ENCODE measurements at places on chromosomes 11 and 22. TPM values are rescaled to one million over a fixed set of nuclear protein-coding genes. Genes with fewer than 3 reads are reported as not detected.

BACE1 gene
- 12.0 TPM for total RNA-seq

RGL4 gene
- total RNA-seq, result 3.1 TPM

OR51I1 gene
- 6.3 TPM for total RNA-seq

OR10A2 gene
- total RNA-seq, result 1.9 TPM

PGA5 gene
- total RNA-seq, result 8.9 TPM

CCDC116 gene
- total RNA-seq, result not detected

GRAP2 gene
- total RNA-seq, result 4.3 TPM

PHETA2 gene
- total RNA-seq, result 15.4 TPM

FAM76B gene
- 65.5 TPM for total RNA-seq

SUSD2 gene
- total RNA-seq, result 12.3 TPM

ZNF214 gene
- 6.0 TPM for total RNA-seq

KIRREL3 gene
- total RNA-seq, result 0.72 TPM

GRCh38 chr11:128607819-128608218 is 20.5 kb upstream of the ETS1 start:
- no peak for DNase-seq

- no peak for DNase-seq
These were observed 203.4 kb downstream of the TBC1D22A start for GRCh38 chr22:46965555-46966494.

- no peak for DNase-seq
These were observed 88.3 kb downstream of the NAV2 start for GRCh38 chr11:19800714-19801519.

DNA sequence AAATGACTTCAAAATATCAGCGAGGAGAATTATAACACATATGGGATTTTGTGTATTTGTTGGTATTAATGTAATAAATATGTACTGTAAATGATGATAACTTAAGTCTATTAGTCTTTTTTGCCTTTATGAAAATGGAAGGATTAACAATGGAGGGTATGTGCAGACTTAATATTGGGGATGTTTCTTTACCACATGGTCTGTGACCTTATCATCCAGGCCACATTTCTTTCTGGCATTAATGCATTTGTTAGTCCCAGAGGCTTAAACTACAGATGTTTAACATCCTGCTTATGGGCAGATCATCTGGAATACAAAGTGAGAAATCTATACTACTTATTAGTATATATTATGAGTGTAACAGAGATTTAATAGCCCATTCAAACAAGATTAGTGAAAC is 64.6 kb downstream of the SOX6 start:
- no peak for DNase-seq

GRCh38 chr11:70660059-70660888 is 261.9 kb downstream of the CTTN start:
- no peak for DNase-seq

DNA sequence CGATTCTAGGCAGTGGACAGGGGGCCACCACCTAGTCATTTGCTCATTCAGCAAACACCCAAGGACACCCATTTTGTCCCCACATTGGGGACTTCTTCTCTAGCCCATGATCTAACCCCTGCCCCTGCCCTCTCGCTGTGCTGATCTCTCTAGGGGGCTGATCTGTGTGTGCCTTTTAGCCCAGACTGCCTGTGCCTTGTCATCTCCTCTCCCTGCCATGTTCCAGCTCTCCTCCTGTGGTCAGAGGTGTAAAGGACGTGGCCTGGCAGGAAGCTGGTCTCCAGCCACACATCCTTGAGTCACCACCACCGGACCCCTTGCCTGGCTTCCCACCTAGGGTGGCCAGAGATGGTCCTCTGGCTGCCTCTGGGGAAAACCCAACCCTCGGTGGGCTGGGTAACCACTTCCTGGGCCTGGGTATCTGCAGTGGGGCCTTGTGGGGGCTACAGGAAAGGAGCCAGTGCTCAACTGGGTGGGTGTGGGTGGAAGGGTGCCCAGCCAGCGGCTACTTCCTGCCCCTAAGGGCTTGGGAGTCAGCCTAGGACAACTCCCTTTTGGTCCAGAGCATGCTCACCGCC is 1.3 kb downstream of the CTSW start:
- DNase-seq, result no peak

DNA sequence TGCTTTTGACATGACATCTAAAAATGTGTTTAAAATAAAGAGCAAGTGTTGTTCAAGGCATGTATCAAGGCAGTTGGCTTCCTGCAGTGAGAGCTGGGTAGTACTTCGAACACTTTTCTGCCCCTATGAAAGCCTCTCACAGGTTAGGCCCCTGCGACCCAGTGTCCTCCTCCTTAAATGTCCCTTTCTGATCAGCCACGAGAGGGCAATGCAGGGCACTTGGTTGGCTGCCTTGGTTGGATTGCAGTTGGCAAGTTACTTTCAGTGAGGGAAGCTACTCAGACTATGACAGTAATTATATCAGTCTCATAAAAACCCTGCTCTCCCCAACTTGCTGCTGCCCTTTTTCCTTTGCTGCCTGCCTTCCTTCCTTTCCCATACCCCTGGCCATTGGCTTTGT is 743.8 kb downstream of the NTM start:
- DNase-seq, result no peak

DNA sequence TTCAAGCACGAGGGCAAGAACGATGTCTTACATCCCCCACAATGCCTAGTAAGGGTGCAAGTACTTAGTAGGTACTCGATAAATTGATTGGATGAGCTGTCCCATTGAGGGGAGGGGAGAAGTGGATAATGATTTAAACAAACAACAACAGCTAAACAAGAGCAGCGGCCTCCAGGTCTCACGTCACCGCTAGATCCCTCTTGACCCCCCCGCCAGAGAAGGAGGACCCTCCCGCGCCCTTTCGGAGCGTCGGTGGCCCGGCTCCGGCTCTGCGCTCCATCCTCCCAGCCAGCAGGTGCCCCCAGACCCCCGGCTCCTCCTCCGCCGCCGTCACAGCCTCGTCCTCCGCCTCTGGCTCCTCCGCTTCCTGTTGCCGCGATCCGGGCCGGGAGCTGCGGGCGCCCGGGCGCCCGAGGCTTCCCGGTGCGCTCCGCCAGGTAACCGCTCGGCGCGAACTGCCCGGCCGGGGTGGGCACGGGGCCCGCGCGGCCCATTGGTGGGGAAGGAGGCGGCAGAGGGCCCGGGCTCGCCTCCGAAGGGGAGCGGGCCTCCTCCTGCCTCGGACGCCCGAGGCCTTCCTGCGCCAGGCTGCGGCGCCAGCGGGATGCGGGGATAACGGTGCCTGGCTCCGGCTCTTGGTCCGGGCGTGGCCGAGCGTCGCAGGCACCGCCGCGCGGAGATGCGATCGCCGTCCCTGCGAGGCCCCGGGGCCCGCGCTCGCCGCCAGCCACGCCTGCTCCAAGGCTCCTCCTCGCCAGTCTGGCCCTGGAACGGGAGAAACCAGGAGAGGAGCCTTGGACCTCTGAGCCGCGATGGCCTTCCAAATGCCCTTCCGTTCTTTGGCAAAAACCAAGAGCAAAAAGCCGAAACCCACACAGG is at the start of gene TLCD5:
TLCD5 (plus strand) TSS at position 368 of the 879 bp plus-strand sequence. CDS start 2,143 bp downstream, outside the sequence.
- DNase-seq, result peak; percentile 83

GRCh38 chr11:281486-282161 is 3.4 kb downstream of the NLRP6 start:
- no peak for DNase-seq

GRCh38 chr22:43889860-43890253 is 2.0 kb downstream of the PNPLA5 start:
- no peak for DNase-seq

GRCh38 chr11:14089690-14090462 is 127.4 kb downstream of the SPON1 start:
- peak; percentile 76 for DNase-seq

- no peak for DNase-seq
These were observed 94.9 kb downstream of the ETS1 start for GRCh38 chr11:128492461-128492860.

- no peak for DNase-seq
These were observed 72.6 kb downstream of the DEPDC5 start for GRCh38 chr22:31826443-31826842.

GRCh38 chr11:133946051-133946450 is 10.7 kb downstream of the IGSF9B start:
- DNase-seq, result no peak

- no peak for DNase-seq
These were observed 5.1 kb upstream of the SEPTIN5 start for GRCh38 chr22:19709063-19709769.

- DNase-seq, result no peak
These were observed 619.0 kb upstream of the ARHGAP42 start for GRCh38 chr11:100068116-100068515.

DNA sequence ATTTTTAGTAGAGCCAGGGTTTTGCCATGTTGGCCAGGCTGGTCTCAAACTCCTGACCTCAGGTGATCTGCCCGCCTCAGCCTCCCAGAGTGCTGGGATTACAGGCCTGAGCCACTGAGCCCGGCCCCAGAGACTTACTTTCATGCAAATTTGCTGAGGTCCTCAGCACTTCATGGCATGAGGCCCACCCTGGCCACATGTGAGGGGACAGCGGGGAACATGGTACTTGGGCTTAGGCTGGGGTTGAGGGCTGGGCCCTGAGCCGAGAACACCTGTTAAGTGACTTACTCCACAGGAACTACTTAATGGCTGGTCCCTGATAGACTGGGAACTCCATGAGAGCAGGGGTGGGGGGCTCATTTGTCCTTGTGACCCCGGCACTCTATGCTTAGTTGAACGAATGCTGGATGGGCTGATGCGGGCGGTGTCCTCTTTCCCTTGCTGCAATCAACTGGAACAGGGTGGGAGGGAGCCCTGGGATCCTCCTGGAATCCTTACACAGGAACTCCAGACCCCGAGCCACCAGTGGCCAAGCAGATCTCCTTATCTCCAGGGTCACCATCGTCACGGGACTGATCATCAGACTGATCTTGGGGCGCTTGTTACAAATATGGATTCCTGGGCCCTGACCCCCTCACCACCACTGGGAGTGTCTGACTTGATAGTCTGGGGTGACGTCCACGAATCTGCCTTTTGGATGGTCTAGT is 1.0 kb downstream of the VSIG10L2 start:
- DNase-seq, result no peak

DNA sequence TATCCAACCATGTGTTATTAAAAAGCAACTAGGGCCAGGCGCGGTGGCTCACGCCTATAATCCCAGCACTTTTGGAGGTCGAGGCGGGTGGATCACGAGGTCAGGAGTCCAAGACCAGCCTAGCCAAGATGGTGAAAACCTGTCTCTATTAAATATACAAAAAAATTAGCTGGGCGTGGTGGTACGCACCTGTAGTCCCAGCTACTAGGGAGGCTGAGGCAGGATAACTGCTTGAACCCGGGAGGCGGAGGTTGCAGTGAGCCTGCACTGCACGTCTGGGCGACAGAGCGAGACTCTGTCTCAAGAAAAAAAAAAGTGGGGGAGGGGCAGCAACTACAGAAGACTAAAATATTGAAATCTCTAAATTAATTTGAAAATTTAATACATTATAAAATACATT is 18.4 kb downstream of the CHORDC1 start:
- no peak for DNase-seq

- no peak for DNase-seq
These were observed 37.7 kb downstream of the NF2 start for GRCh38 chr22:29641042-29641699.

DNA sequence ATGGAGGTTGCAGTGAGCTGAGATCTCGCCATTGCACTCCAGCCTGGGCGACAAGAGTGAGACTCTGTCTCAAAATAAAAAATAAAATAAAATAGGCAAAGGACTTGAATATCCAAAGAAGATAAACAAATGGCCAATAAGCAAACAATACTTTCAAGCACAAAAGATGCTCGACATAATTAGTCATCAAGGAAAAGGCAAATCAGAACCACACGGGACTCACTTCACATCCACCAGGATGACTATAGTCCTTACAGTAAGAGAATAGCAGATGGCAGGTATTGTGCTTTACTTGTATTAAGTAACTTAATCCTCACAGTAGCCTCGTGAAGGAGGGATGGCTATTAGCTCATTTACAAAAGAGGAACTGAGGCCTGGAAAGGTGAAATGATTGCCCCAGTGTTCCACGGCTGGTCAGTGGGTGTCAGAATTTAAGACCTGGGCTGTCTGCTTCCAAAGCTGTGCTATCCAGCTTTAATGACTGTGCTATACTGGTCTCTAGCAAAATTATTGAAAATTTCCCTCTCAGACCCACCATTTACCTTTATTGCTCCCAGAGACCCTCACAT is 40.2 kb upstream of the RBFOX2 start:
- DNase-seq, result no peak

GRCh38 chr11:131978351-131978750 is 607.9 kb downstream of the NTM start:
- DNase-seq, result no peak

DNA sequence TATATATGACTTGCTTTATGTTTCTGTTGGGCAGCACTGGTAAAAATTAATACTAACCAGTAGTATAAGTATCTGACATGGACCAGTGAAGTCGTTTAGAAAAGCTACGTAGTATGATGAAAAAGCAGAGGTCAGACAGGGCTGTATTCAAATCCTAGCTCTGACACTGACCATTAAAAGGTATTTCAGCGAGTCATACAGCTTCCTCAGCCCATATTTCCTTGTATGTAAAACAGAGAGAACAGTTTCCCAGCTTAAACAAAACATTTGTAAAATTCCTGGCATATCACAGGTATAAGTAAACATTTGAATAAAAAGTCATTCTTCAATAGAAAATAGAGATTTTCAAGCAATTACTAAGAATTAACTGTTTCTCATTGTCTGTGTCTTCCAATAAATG is 4.2 kb downstream of the NOX4 start:
- DNase-seq, result no peak

- DNase-seq, result no peak
These were observed 57.2 kb downstream of the RPS6KA4 start for GRCh38 chr11:64415996-64416728.

GRCh38 chr11:45091563-45092403 is 54.7 kb upstream of the PRDM11 start:
- DNase-seq, result peak; percentile 50

GRCh38 chr11:2097356-2097997 is 41.7 kb downstream of the IGF2 start:
- peak; percentile 81 for DNase-seq

DNA sequence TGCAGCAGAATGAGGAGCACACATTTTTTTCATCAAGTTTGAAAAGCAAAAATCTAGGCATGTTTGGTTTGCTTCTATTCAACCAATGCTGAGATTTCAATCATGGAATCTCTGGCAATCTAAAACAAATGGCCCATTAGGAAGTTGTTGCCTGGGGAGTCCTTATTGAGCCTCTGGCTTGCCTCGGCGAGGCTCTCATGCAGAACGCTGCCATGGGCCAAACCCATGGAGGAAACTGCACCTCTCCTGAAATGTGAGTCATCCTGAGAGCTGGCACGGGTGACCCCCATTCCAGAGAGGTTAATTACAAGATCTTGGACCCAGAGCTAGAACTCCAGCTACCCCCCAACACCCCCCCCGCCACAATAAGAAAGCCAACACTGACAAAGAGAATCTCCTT is 80.7 kb downstream of the MN1 start:
- DNase-seq, result no peak

- DNase-seq, result no peak
These were observed 53.6 kb downstream of the ANO1 start for GRCh38 chr11:70131606-70132190.

- DNase-seq, result no peak
These were observed 19.4 kb upstream of the LIN7C start for GRCh38 chr11:27525824-27526516.

GRCh38 chr11:94623120-94623735 is 56.1 kb downstream of the PIWIL4 start:
- DNase-seq, result peak; percentile 89

GRCh38 chr22:43136255-43136654 is 6.9 kb downstream of the MCAT start:
- no peak for DNase-seq

All from umbilical cord (tissue), 2 donors.